ENCODE measurements at places on chromosomes 11 and 22. TPM values are rescaled to one million over a fixed set of nuclear protein-coding genes. Genes with fewer than 3 reads are reported as not detected.

GRCh38 chr11:20048246-20048645 lies 112.0 kb downstream of the DBX1 start:
- H3K4me1 ChIP-seq: peaks cover 34% of the 10 kb centered on the region
- no peak overlapping the region for H3K4me3 ChIP-seq
- no peak for DNase-seq
- peaks cover 2% of the 10 kb centered on the region for H3K27me3 ChIP-seq
- no peak overlapping the region for H3K27ac ChIP-seq

Gene TOB2
- 43.3 TPM for total RNA-seq

DNA sequence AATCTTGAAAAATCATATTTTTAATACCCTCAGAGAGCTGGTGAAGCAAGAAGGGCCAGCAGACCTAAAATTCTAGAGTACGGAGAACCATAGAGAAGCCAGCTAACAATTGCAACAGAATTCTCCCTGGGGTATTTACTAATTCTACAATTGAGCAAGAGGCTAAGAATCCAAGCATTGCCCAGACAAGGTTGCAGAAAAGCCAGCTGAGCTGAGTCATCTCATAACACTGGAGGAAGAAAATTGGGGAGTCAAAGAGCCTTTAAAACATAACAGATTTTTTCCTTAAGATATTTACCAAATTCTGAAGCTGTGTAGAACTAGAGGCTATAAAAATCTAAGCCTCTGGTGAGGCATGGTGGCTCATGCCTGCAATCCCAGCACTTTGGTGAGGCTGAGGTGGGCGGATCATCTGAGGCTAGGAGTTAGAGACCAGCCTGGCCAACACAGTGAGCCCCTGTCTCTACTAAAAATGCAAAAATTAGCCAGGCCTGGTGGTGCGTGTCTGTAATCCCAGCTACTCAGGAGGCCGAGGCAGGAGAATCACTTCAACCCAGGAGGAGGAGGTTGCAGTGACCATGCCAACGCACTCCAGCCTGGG lies 13.6 kb upstream of the TMEM216 start:
- H3K27ac ChIP-seq: no peak overlapping the region
- H3K4me3 ChIP-seq: no peak overlapping the region
- DNase-seq: no peak
- H3K36me3 ChIP-seq: peaks cover 11% of the 10 kb centered on the region
- H3K27me3 ChIP-seq: peaks cover 2% of the 10 kb centered on the region
- H3K4me1 ChIP-seq: no peaks in the 10 kb centered on the region

- no peaks in the 10 kb centered on the region for H3K36me3 ChIP-seq
- H3K4me1 ChIP-seq: no peaks in the 10 kb centered on the region
- no peak overlapping the region for H3K4me3 ChIP-seq
Observed at GRCh38 chr11:110522471-110522870, 92.7 kb downstream of the FDX1 start.

DNA sequence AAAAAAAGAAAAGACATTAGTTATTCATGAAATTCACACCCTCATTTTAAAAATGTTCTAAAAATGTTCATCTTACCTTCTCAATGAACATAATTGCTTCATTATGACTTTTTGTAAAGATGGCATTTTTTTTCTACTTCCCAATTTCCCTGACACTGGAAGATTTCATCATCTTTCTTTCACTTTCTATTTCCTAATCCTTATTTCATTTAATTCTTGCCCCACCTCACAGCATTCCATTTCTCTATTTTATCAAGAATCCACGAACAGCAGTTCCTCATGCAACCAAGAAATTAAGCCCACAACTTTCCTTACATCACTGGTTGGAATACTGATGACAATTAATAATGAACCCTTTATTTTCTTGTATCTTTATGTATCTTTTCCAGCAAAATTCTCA lies 1.9 kb downstream of the PATL1 start:
- no peak for DNase-seq
- no peaks in the 10 kb centered on the region for H3K36me3 ChIP-seq
- peaks cover 6% of the 10 kb centered on the region for H3K27me3 ChIP-seq
- no peak overlapping the region for H3K27ac ChIP-seq
- peaks cover 5% of the 10 kb centered on the region for H3K4me1 ChIP-seq

Gene TSPAN18
- total RNA-seq: 80.4 TPM

- peaks cover 11% of the 10 kb centered on the region for H3K4me1 ChIP-seq
- no peaks in the 10 kb centered on the region for H3K36me3 ChIP-seq
- no peak overlapping the region for H3K27ac ChIP-seq
- H3K27me3 ChIP-seq: peaks cover 4% of the 10 kb centered on the region
- H3K4me3 ChIP-seq: no peak overlapping the region
- no peak for DNase-seq
Observed at GRCh38 chr11:76747153-76747914, 35.8 kb upstream of the TSKU start.

Gene PRAME
- total RNA-seq: 1.9 TPM

- peaks cover 31% of the 10 kb centered on the region for H3K4me1 ChIP-seq
- peak overlapping the region; percentile 97 for H3K27ac ChIP-seq
- H3K36me3 ChIP-seq: no peaks in the 10 kb centered on the region
- H3K4me3 ChIP-seq: peak overlapping the region; percentile 99
- H3K27me3 ChIP-seq: peaks cover 2% of the 10 kb centered on the region
- no peak for DNase-seq
Observed at GRCh38 chr11:95229199-95229992, 1.6 kb downstream of the SESN3 start.

GRCh38 chr11:93541884-93542810 lies 1.0 kb downstream of the SMCO4 start:
- H3K27me3 ChIP-seq: peaks cover 1% of the 10 kb centered on the region
- H3K4me1 ChIP-seq: peaks cover 6% of the 10 kb centered on the region
- H3K27ac ChIP-seq: no peak overlapping the region
- peak; percentile 30 for DNase-seq
- H3K36me3 ChIP-seq: no peaks in the 10 kb centered on the region
